ENCODE measurements at places on chromosomes 2 and 18.

GRCh38 chr2:44543773-44544725, 182.3 kb downstream of the CAMKMT start:
- peak; percentile 45 for DNase-seq

DNA sequence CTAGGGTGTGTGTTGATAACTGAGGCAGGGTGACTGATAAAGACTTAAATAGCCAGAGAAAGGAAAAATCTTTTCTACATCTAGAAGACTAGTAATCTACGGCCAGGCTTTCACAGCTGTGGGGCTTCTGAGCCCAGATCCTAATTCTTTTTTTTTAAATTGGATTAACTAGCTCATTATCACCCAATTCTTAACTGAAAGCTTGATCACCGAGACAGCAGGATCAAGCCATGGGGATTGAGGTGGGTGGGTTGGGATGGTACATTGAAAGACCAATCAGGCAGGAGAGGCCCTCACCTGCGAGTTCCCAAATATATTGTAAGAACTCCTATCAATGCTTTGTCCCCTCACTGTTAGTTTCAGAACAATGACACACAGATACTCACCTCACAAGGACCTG, 20.0 kb upstream of the NFE2L2 start:
- no peak for DNase-seq

DNA sequence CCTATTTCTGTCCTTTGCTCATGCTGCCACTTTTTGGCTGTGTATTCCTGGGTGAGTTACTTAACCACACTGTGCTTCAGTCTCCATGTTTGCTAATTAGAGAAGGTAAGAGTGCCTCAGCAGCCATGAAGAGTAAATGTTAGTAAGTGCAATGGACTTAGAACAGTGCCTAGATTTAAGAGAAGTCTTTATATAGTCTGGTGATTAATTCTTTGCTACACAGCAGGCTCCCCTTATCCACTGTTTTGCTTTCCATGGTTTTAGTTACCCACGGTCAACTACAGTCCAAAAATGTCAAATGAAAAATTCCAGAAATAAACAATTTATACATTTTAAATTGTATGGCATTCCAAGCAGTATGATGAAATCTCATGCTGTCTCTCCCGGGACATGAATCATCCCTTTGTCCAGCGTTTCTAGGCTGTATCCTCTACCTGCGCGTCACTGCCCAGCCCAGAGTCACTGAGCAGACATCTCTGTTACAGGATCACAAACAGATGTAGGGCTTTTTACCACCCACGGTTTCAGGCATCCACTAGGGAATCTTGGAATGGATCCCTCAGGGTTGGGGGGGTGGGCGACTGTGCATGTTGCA, 91.0 kb downstream of the CTIF start:
- DNase-seq = peak; percentile 30

DNA sequence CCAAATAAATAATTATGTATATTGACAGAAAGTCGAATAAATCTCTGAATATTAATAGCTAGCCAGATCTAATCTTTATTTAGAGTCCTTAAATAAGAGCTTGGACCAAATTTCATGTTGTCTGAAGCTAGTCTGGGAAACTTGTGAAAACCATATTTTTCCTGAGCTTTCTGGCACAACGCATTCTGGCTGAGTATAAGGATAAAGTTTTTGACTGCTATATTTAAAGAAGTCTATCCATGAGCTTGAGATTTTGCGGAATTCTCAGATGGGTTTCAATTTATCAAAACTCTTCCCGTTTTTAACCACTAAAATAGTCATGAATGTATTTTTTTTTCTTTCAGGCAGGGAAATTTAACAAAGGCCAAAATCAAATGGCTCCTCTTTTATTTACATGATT, 23.8 kb downstream of the FAP start:
- no peak for DNase-seq

- no peak for DNase-seq
These were observed 1.3 kb downstream of the CERS6 start for GRCh38 chr2:168457190-168457895.

DNA sequence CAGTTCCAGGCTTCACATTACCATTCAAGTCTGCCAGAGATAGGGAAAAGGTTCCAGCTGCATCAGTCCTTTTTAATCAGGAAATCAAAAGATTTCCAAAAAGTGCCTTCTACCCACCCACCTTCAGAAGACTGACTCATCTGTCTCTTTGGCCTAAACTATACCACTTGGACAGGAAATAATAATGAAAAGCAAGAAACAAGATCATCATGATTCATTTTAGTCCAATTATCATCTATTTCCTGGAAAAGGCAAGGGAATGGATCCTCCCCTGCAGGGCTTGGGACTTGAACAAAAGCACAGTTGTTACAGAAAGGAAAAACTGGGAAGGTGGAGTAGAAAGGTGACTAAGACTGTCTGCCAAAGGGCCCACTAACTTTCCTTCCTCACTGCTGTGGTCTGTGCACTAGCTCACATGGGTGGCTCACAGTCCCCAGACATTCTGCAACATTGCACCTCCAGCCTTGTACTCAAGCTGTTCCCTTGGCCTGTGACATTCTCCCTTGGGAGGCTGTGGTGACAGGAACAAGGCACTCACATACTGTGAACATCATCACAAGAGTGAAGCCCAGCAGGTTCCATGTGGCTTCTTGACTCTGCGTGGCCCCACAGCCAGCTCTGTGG, 75.3 kb downstream of the VSNL1 start:
- no peak for DNase-seq

DNA sequence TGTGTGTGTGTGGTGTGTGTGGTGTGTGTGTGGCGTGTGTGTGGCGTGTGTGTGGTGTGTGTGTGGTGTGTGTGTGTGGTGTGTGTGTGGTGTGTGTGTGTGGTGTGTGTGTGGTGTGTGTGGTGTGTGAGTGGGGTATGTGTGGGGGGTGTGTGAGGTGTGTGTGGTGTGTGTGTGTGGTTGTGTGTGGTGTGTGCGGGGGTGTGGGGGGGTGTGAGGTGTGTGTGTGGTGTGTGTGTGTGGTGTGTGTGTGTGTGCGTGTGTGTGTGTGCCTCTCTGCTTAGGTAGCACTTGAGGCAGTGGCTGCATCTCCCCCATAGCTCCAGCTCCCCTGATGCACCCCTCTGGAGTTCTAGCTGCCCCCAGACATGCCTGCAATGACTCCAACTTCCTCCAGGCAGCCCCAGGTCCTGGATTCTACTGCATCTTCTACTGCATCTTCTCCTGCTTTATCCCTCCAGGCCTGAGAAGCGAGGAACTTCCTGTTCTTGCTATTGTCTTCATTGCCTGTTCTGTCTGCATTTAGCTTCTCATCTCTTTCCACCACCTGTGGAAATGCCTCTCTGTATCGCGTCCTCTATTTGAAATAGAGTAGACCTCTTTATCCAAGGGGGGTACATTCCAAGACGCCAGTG, 22.2 kb upstream of the MLPH start:
- no peak for DNase-seq

DNA sequence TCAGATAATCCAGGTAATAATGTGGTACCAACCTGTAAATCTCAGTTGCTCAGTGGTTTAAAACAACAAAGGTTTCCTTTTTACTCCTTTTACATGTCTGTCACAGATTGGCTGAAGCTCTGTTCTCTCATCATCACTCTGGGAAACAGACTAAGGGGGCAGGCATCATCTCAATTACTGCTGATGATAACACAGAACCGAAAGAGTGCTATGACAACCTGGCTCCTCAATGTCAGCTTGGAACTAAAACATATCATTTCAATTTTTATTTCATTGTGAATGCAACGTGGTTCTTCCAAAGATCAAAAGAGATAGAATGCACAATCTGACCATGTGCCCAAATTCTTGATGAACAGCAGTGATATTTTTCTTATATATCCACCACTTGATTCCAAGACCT, 1315.0 kb upstream of the CDH2 start:
- DNase-seq = no peak

DNA sequence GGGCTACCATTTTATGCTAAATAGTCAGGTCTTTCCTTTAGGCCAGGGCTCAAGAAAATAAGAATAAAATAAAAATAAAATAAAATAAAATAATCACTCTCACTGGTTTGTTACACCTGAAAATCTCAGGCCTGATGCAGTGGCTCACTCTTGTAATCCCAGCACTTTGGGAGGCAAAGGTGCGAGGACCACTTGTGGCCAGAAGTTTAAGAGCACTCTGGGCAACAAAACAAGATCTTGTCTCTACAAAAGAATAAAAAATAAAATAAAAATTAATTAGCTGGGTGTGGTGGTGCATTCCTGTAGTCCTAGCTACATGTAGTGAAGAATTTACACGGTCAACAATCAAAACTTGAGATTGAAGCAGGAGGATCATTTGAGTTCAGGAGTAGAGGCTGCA, 159.4 kb downstream of the NRXN1 start:
- DNase-seq = no peak

Data from BE2C (cell line).